ENCODE measurements at places on chromosomes 6 and 20.

DNA sequence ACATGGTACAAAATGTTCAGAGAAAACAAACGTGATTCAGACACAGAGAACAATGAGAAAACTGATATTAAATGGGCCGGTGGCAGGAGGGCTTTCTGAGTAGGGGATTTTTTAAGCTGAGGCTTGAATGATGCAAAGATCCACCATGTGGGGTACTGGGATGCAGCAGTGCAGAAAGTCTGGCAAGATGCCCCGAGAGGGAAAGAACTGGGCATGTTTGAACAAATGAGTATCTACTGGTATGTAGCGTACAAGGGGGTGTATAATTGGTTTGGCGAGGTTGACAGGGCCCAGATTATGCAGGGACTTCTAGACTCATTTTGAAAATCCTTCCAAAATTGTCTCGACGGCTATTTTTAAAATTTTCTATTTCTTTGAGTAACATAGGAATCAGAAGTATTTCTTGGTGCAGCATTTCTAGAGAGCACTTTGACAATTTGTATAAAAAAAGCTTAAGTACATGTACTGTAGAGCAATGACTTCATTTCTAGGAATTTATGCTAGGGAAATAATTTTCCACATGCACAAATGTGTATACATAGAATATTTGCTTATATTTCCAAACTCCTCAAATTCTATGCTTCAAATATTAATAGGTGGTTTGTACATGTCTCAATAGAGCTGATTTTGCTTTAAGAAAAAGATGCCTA is 119.6 kb upstream of the DOK5 start:
- no peak for DNase-seq

- DNase-seq, result no peak
These were observed 137.0 kb downstream of the KCNQ5 start for GRCh38 chr6:72758901-72759300.

DNA sequence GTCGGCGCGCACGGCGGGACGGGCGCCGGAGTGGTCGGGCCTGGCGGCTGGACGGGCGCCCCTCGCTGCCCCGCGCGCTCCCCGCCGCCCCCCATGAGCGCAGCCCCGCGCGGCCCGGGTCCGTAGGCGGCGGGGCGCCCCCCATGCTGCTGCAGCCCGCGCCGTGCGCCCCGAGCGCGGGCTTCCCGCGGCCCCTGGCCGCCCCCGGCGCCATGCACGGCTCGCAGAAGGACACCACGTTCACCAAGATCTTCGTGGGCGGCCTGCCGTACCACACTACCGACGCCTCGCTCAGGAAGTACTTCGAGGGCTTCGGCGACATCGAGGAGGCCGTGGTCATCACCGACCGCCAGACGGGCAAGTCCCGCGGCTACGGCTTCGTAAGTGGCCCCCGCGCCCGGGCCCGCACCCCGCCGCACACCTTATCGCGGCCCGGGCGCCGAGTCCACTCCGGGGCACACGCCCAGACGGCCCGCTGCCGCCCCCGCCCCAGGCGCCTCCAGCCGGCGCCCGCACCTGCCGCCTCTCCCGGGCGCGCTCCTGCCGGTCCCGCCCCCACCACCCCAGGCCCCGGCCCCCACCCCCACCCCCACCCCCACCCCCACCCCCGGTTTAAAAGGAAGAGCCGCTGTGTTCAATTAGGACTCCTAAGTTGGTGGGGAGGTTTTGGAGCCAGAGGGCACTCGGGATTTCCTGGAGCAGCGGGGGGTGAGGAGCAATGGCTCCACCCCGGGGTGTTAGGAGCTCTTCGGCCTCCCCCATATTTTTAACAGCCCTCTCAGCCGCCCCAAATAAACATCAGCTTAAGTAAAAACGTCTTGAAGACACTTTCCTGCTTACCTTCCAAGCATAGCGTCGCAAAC is 474 bp downstream of the RBM38 start:
- peak; percentile 94 for DNase-seq

DNA sequence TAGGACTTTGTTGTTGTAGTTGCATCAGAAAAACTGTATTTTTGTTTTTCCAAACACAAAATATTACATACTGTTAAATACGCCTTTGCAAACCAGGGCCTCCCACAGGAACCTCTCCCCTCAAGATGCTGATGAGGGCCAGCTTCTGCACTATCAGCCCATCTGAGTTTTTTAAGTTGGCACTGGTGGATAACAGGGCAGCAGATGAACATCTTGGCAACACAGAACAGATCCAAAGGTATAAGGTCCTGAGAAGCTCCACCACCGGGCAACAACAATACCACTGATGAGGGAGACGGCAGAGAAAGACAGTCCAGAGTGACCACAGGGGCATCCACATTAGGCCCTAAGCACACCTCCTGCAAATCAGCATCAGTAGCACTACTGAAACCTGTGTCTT is 177.7 kb downstream of the DLL1 start:
- DNase-seq, result no peak

DNA sequence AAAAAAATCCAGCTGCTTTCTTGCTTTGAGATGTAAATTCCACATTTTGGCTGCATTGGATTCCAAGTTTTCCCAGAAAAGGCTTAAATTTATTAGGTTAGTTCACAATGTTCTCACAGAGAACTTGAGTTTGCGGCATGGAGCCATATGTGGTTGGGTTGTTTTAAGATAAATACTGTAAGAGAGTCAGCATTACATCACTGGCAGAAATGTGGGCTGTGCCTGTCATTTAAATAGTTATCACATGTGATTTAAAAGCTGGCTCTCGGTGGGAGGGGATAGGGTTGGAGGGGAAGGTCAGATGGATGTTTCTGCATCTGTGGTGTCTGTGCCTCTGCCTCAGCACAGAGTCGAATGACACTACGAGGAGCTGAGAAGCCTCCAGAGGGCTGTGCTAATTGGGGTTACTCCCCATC is 73.8 kb upstream of the SCP2D1 start:
- DNase-seq, result no peak

DNA sequence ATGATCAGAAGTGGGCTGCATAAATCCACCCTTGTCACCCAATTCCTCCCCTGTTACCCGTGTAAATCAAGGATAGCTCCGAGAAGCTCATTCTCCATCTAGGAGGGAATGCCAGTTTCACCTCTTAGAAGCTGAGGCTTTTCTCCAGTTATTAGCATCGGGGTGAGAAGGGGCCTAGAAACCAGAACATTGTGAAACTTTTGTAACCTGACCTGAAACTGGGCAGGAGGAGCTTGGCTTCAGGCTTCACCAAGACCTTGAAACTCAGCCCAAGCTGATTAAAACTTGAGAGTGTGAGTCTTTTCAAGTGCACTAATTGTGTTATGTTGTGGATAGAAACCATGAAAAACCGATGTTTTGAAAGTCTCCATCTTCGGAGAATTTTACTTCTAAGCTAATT is 103.1 kb downstream of the BMP2 start:
- no peak for DNase-seq

- peak; percentile 97 for DNase-seq
These were observed 102.1 kb downstream of the CEBPB start for GRCh38 chr20:50292591-50293283.

DNA sequence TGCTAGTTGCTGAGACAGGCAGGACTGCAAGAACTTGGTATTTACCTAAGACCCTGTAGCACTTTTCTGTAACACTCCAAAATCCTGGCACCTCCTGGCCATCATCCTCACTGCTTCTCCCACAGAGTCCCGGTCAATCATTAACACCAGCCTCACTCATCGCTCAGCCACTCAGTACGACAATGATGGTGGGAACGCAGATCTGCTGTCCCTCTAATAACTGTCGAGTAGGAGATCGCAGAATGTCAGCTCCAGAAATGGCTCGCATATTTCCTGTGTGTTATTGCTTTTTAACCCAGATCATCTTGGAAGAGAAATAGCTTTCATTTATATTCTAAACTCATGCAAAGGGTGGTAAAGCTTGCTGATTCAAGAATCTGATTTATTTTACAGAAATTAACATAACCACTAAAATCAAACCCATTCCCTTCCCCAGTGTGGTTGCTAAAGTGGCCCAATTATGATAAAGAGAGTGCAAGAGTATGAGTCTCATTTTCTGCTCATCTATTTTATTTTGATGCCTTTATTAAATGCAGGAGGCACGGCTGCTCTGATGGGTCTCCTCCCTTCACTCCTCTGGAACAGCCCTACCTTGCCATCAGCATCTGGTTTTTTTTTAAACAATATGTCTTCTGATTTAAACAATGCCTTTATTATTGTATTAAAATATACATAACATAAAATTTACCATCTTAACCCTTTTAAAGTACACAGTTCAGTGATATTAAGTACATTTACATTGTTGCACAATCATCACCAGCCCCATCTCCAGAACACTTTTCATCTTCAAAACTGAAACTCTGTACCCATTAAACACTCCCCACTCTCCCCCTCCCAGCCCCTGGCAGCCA is 28.3 kb upstream of the GGTLC1 start:
- DNase-seq, result no peak

- no peak for DNase-seq
These were observed 59.3 kb downstream of the EPB41L2 start for GRCh38 chr6:131003488-131004386.

DNA sequence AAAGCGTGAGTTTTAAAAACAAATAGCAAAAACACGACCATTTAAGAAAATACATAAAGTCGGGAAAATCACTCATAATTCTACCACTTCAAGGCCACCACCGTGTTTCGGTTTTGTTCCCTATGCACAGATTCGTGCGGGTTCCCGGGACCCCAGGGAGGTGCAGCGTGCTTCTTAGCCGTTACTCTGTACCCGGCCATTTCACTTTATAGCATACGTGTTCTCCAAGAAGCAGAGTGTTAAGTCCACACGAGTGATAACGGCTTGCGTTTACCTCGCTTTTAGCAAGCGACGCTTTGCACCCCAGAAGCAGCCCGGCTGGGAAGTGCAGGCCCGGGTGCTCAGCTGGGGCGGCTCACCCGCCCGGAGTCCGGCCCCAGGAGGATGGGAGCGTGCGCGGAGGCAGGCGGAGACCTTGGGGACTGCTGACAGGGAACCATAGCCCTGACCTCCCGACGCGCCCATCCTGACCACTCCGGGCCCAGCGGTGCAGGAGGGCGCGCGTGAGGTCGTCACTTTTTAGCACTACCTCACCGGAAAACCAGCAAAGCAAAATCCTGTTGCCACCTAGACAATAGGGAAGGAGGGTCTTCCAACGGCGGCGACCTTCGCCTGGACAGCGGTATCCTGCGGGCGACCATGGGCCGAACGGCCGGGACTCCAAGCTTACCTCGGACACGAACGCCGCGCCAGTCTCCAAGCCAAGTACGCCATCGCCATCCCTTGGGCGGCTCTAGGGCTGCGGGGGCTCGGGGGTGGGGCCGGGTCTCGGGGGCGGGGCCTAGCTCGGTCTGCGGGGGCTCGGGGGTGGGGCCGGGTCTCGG is at the start of gene ECI2:
Gene ECI2, minus strand, starts transcription at position 735 of the 824 bp plus-strand sequence. Its CDS starts 15 bp downstream, at position 720.
- peak; percentile 79 for DNase-seq

DNA sequence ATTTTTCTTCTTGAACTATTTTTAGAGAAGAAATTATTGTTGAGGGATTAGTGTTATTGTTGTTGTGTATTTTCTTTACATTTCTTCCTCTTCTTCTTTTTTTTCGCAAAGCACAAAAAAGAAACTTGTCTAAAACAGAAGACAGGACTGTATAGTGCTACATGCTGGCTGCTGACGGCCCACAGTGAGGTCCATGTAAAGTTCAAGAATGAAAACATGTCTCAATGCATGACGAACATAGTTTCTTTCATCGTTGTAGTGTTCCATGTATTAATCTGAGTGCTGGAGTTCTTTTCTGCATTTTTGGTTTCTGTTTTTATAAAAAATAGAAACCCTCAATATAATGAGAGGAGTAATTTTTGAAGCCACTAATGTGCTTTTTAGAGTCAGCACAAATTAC is 462.9 kb upstream of the MARCKS start:
- DNase-seq, result no peak

DNA sequence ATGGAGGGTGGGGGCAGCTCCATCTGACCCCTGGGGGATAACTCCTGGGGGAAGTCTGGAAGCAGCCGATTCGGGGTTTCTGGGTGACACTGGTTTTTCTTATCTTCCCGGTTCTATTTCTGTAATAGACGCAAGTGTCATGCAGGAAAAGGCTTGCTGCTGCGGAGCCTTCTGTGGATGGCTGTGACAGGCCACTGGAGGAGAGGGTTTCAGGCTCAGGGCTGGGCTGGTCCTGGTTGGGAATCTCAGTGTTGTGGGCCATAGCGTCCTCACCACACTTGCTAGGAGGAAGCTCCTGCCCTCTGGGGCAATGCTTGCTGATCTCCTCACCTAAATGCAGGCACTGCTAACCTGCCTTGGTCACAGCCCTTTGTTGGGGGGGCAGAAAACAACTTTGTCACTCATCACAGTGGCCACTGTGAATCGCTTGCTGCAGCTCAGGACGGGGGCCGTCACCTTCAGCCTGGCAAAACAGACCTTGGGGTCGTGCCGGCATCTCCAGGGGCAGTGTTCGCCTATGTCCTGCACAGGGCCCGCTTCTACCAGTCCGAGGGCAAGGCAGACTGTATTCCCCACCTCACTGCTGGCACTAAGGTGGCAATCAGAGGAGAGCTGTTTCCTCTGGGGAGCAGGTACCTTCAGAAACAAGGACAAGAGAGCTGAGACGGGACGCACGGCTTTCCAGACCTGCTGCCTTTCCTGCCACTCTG is 4.4 kb upstream of the TUBB1 start:
- DNase-seq, result peak; percentile 25

GRCh38 chr6:139174961-139175360 is 40.1 kb downstream of the HECA start:
- no peak for DNase-seq

DNA sequence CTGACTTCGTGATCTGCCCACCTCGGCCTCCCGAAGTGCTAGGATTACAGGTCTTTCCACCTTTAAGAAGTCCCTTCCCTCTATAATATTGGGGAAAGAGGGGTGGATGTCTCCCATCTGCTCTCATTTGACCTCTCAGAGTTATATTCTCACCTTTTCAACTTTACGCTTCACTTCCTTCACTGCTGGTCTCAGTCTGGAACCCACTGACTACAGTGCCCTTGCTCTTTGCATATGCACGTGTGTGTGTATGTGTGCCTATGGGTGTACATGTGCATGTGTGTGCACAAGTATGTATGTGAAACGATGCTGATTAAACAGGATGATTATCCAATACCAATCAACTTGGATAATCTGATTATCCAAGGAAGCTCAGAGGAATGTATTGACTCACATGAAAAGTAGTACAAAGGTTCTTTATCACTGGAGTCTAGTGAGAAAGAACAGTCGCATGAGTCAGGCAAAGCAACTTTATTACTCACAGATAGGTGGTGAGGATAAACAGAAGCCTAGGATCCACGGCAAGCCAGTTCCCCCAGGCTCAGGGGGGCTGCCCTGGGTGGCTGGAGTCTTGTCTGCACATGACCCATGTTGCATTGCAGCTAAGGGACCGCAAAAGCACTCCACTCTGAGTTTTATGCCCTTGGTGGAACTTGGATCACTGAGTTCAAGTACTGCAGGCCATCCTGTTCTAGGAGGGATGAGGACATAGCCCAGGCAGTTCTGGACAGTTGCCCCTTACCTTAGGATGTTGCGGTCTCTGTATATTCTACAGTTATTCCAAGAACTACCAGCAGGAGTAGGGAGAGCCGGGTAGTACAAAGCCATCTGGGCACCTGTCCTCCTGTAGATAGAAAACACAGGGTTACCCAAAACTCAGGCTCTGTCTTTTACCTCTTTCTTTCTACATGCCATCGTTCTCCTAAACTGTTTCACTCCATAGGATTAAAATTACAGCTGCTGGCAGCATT is 50.9 kb downstream of the SNRNP48 start:
- DNase-seq, result peak; percentile 91

All from osteoblast (primary cell).